Stimulated activated CD4-positive, alpha-beta T cell treated with anti-CD3 and anti-CD28 coated beads, TNF-alpha, amount 100 ng/mL, for 4 hours (primary cell): ENCODE measurements at places on chromosomes 5 and 9.

DNA sequence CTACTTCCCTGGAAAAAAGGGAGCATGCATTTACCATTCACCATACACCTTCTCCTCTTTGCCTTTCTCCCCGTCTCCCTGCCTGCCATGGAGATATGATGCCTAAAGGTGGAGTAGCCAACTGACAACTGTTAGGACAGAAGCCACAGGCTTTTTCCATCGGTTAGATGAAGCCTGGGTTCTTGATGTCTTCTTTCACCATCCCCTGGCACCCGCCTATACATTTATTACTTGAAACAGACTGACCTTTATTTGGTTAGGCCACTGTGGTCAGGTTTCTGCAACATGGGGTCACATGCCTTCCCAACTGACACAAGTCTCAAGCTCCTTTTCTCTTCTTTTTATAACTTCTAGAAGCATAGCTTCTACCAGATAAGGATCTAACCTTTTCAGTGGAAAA is 7.1 kb downstream of the LCP2 start:
- no peak for DNase-seq

DNA sequence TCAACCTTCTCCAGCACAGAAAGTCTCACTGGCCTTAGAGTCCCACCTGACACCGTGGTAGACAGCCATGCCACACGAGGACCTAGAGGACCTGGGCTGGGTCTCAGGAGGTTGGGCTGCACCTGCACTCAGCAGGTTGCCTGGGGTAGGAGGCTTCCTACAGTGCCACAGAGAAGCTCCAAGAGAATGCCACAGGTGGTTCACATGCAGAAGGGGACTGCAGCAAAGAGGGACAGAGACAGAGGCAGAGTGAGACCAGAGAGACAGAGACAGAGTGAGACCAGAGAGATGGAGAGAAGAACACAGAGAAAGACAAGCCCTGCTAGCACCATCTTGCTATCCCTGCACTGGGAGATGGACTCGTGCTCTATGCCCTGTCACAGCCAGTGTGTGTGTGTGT is 5.7 kb downstream of the CAMK2A start:
- DNase-seq, result no peak

DNA sequence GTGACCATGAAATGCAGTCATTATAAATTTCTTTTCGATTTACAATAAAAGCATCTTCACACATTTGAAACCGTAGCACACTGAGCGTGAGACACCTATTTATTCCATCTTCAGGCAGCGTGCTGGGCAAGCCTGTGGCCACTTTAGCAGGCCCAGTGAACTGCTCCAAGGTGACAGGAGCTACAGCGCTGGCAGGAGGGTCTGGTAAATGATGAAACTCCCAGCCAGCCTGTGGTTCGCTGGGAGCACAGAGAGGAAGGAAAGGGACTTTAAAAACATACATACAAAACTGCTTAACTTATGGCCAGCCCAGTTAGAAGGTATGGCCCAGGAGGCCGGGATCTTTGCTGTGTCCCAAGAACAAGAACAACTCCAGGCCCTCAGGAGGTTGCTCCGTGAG is 5.1 kb downstream of the RAPGEF1 start:
- no peak for DNase-seq

GRCh38 chr5:117888688-117889087 is 1099.7 kb downstream of the DTWD2 start:
- DNase-seq, result no peak

DNA sequence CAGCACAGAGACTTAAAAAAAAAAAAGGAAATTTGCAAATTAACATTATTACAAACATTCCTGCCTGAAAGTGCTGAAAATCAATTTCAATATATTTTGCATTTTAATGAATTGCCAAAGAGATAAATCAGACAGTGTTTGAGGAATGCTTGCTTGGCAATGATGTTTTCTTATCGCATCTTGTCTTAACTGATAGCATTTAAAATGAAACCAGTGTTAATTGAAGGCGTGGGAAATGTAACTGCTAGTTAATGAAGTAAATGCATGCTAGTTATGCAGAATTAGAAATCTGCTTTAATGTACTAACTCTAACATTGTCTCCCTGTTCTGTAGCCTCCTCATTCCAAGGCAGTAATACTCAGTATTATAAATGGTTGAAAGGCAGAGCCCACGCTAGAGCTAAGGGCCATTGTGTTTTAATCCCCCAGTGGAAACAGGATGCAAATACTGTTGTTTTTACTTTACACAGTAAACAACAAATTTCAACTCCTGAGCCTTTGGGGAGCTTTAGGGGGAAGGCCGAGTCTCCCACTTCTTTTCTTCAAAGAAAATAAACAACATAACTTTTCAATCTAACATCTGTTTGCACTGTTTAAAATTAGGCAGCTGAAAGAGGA is 586.9 kb downstream of the TLE4 start:
- DNase-seq, result no peak
